Osteocyte (in vitro differentiated cells): ENCODE measurements at places on chromosomes 1 and 21. TPM values are rescaled to one million over a fixed set of nuclear protein-coding genes. Genes with fewer than 3 reads are reported as not detected.
A peak's percentile ranks its signal among the peaks of the same experiment; 100 is the strongest.

GRCh38 chr1:55580845-55581332 lies 365.7 kb upstream of the USP24 start:
- H3K27ac ChIP-seq: peak overlapping the region; percentile 63
- no peak for DNase-seq
- peaks cover 55% of the 10 kb centered on the region for H3K4me1 ChIP-seq
- H3K4me3 ChIP-seq: no peak overlapping the region
- no peaks in the 10 kb centered on the region for H3K27me3 ChIP-seq

The TRAF3IP3 gene
- total RNA-seq: not detected in 2 replicates

- no peaks in the 10 kb centered on the region for H3K27me3 ChIP-seq
- H3K4me1 ChIP-seq: peaks cover 24% of the 10 kb centered on the region
- H3K4me3 ChIP-seq: no peak overlapping the region
- peaks cover 6% of the 10 kb centered on the region for H3K36me3 ChIP-seq
- H3K27ac ChIP-seq: no peak overlapping the region
Measured at GRCh38 chr1:91013302-91013701, 8.5 kb downstream of the ZNF644 start.

The ATAD3C gene
- 0.27 and 0.44 TPM in 2 replicates for total RNA-seq

DNA sequence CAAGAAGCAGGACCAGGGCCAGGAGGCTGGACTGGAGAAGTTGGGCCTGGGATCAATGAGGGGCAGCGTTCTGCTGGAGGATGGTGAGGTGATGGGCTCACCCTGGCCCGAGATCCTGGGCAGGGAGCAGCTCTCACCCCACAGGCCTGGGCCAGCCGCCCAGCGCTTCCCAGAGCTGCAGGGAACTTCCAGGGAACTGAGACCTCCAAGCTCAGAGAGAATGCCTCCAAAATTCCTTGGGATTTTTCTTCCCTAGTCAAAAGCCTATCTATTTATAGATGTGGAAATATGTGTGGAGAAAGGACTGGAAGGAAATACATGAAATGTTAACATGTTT lies 121.2 kb downstream of the SPSB1 start:
- H3K27ac ChIP-seq: peak overlapping the region; percentile 90
- peaks cover 30% of the 10 kb centered on the region for H3K4me1 ChIP-seq
- no peak overlapping the region for H3K4me3 ChIP-seq

- H3K27me3 ChIP-seq: no peaks in the 10 kb centered on the region
- peak overlapping the region; percentile 93 for H3K27ac ChIP-seq
- peak overlapping the region; percentile 69 for H3K4me3 ChIP-seq
- H3K36me3 ChIP-seq: peaks cover 13% of the 10 kb centered on the region
Measured at GRCh38 chr1:109370712-109371340, 26.9 kb downstream of the SORT1 start.

The CA14 gene
- not detected in 2 replicates for total RNA-seq

DNA sequence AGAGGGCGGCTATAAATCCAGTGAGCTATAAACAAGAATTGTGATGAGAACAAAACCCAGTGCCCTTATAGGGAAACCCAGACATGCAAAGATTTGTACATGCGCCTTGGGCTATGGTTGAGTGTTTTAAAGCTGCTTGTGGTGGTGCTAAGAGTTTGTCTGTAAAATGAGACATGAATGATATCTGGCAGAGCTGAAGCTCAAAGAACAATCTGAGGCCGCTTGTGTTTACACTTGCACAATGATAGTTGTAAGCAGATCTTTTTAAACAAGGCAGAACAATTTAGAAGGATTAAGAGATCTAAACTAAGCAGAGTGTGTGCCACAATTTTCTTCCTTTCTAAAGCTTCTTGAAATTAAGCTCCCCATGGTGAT lies 80.4 kb upstream of the ADAMTS5 start:
- H3K27me3 ChIP-seq: no peaks in the 10 kb centered on the region
- no peak overlapping the region for H3K4me3 ChIP-seq
- H3K4me1 ChIP-seq: peaks cover 51% of the 10 kb centered on the region
- no peak for DNase-seq
- H3K27ac ChIP-seq: peak overlapping the region; percentile 91
- no peaks in the 10 kb centered on the region for H3K36me3 ChIP-seq

GRCh38 chr1:81547261-81547911 lies 253.3 kb upstream of the ADGRL2 start:
- no peak overlapping the region for H3K27ac ChIP-seq
- H3K4me3 ChIP-seq: no peak overlapping the region
- H3K36me3 ChIP-seq: no peaks in the 10 kb centered on the region
- H3K27me3 ChIP-seq: peaks cover 12% of the 10 kb centered on the region
- no peak for DNase-seq

DNA sequence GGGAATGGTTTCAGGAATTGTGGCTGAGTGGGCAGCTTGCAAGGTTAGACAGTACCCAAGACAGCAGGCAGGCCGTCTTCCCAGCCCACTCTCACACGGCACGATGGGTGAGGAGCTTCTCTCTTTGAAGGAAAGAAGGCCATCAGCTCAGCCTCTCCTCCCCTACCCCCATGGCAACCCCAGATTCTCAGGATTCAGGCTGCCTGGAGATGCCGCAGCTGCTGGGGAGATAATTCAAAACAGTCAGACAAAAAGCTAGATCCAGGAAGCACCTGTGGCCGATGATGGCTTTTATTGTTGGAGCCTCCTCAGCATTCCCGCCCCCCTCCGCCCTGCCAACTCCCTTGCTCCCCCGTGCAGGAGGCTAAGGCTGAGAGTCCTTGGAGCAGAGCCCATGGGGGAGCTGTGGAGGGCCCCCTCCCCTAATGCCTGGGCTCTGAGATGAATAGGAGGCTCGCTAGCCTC lies 220.5 kb downstream of the TRABD2B start:
- no peaks in the 10 kb centered on the region for H3K36me3 ChIP-seq
- H3K4me3 ChIP-seq: no peak overlapping the region
- peaks cover 15% of the 10 kb centered on the region for H3K27me3 ChIP-seq
- no peaks in the 10 kb centered on the region for H3K4me1 ChIP-seq

DNA sequence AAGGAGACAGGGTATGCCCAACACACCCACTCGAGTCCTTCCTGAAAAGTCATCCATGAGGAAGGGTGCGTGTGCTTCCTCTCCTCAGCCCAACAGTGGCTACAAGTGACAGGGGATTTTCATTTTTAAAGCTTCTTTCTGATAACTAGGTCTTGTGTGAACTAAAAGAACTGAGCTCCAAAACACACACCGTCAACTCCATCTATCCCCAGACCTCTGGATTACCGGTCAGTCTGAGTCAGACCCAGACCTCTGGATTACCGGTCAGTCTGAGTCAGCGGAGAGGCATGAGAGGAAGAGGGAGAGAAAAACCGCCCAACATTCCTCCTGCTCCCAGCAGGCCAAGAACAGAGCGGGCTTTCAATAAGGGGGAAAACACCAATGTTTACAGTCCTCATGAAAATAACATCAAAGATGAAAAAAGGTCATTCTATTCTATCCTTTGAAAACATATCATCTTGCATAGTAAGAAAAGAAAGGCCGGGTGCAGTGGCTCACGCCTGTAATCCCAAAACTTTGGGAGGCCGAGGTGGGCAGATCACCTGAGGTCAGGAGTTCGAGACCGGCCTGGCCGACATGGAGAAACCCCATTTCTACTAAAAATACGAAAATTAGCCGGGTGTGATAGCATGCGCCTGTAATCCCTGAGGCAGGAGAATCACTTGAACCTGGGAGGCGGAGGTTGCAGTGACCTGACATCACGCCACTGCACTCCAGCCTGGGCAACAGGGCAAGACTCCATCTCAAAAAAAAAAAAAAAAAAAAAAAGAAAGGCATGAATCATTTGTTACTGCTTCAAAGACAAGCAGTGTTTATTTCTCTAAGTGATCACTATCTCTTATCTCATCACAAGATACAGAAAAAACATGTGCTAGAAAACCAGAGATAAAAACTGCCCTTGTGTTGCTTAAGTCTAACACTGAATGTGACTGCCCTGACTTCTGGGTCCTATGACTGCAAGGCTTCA lies 3.4 kb downstream of the PTTG1IP start:
- no peak for DNase-seq
- no peaks in the 10 kb centered on the region for H3K27me3 ChIP-seq
- H3K36me3 ChIP-seq: peaks cover 4% of the 10 kb centered on the region
- H3K4me1 ChIP-seq: peaks cover 83% of the 10 kb centered on the region

DNA sequence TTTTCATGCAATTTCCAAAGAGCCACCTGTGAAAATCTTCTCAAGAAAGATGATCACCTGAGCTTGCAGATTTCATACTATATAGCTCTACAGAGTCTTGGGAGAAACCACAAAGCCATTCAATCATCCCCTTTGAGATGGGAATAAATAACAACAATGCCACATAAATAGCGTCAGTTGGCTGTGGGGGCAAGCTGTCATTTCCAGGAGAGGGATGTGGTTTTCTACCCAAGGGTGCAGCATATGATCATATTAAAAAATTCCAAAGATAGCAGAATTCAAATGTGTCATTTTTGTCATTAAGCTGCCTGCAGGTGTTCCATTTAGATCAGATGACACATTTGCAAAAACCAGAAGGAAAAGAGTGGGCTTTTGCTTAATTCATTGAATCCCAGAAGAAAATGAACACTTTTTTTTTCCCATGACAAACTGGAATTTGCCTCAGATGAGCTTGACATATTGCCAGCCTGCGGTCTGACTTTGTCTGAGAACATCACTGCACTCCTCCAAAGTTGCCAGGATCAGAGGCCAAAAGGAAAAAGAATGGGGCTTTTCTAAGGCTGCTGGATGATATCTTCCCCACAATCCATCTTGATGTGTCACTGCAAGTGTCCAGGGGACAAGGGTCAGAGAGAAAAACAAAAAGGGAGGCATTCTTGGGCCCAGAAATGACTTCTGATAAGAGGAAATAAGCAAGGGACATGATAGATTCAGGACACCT lies 314.1 kb upstream of the USP25 start:
- H3K27ac ChIP-seq: no peak overlapping the region
- no peaks in the 10 kb centered on the region for H3K4me1 ChIP-seq
- DNase-seq: no peak
- H3K4me3 ChIP-seq: no peak overlapping the region

GRCh38 chr1:98389809-98390208 lies 271.7 kb upstream of the SNX7 start:
- no peak overlapping the region for H3K27ac ChIP-seq
- no peaks in the 10 kb centered on the region for H3K27me3 ChIP-seq
- no peak for DNase-seq
- no peaks in the 10 kb centered on the region for H3K36me3 ChIP-seq
- peaks cover 24% of the 10 kb centered on the region for H3K4me1 ChIP-seq

- H3K36me3 ChIP-seq: no peaks in the 10 kb centered on the region
- no peak overlapping the region for H3K27ac ChIP-seq
- DNase-seq: no peak
Measured at GRCh38 chr1:31855038-31855845, 39.4 kb upstream of the SPOCD1 start.

The SPSB1 gene
- total RNA-seq: 52.8 and 63.2 TPM in 2 replicates

GRCh38 chr1:179747611-179748010 lies 4.5 kb downstream of the FAM163A start:
- H3K36me3 ChIP-seq: no peaks in the 10 kb centered on the region
- no peak overlapping the region for H3K27ac ChIP-seq
- H3K4me3 ChIP-seq: no peak overlapping the region

DNA sequence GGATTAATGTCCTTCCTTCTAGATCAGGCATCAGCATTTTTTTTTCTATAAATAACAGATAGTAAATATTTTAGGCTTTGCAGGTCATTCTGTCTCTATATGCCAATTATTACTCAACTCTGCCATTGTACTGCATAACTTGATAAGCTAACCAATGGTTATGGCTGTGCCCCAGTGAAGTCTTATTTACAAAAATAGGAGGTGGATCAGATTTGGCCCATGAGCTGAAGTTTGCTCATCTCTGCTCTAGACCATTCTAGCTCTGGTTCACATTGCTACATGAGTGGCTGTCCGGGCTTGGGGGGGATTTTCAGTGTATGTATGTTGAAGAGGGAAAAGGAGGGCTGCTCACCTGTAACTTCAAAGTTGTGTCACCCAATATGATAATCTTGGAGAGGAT lies 10.1 kb downstream of the RAB7B start:
- DNase-seq: no peak
- no peaks in the 10 kb centered on the region for H3K4me1 ChIP-seq
- H3K27ac ChIP-seq: no peak overlapping the region
- peaks cover 5% of the 10 kb centered on the region for H3K27me3 ChIP-seq
- H3K4me3 ChIP-seq: no peak overlapping the region

The UBL4B gene
- not detected in 2 replicates for total RNA-seq

DNA sequence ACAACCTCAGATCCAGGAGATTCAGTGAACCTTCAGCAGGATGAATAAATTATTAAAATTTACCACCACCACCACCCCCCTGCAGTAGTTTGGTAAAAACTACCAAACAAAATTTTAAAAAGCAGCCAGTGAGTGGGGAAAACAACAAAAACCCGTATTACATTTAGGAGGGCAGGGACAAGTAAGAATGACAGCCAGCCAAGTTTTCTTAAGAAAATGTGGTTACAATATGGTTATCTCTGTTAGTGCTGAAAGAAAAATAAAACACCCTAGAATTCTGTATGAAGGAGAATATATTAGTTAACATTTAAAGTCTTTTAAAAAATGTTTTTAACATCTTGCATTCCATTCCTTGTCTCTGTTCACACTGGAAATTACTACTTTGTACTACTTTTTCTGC lies 14.7 kb downstream of the CD46 start:
- no peaks in the 10 kb centered on the region for H3K27me3 ChIP-seq
- H3K4me3 ChIP-seq: no peak overlapping the region
- H3K27ac ChIP-seq: no peak overlapping the region
- H3K4me1 ChIP-seq: no peaks in the 10 kb centered on the region
- DNase-seq: no peak
- peaks cover 49% of the 10 kb centered on the region for H3K36me3 ChIP-seq

The GPR61 gene
- total RNA-seq: not detected in 2 replicates

GRCh38 chr1:74486036-74486435 lies 26.4 kb downstream of the LRRC53 start:
- no peaks in the 10 kb centered on the region for H3K4me1 ChIP-seq
- no peak overlapping the region for H3K4me3 ChIP-seq

GRCh38 chr1:26864610-26865480 lies 1.9 kb downstream of the SFN start:
- H3K4me1 ChIP-seq: peaks cover 22% of the 10 kb centered on the region
- H3K27ac ChIP-seq: peak overlapping the region; percentile 87
- H3K27me3 ChIP-seq: no peaks in the 10 kb centered on the region
- DNase-seq: peak; percentile 99
- peak overlapping the region; percentile 92 for H3K4me3 ChIP-seq
- no peaks in the 10 kb centered on the region for H3K36me3 ChIP-seq

The SRSF4 gene
- total RNA-seq: 70.5 and 74.6 TPM in 2 replicates

The MAEL gene
- total RNA-seq: not detected in 2 replicates

GRCh38 chr1:14782741-14783591 lies 184.5 kb downstream of the KAZN start:
- no peak overlapping the region for H3K4me3 ChIP-seq
- H3K27me3 ChIP-seq: peaks cover 1% of the 10 kb centered on the region
- H3K27ac ChIP-seq: no peak overlapping the region
- H3K36me3 ChIP-seq: no peaks in the 10 kb centered on the region
- DNase-seq: no peak
- no peaks in the 10 kb centered on the region for H3K4me1 ChIP-seq

GRCh38 chr1:173749137-173749536 lies 34.4 kb downstream of the KLHL20 start:
- peaks cover 17% of the 10 kb centered on the region for H3K36me3 ChIP-seq
- DNase-seq: no peak
- no peaks in the 10 kb centered on the region for H3K4me1 ChIP-seq

GRCh38 chr1:47725000-47725473 lies 272.1 kb downstream of the TRABD2B start:
- H3K27me3 ChIP-seq: peaks cover 57% of the 10 kb centered on the region
- H3K4me3 ChIP-seq: no peak overlapping the region
- H3K27ac ChIP-seq: no peak overlapping the region
- H3K36me3 ChIP-seq: no peaks in the 10 kb centered on the region
